ENCODE measurements at places on chromosomes 16 and 17.

DNA sequence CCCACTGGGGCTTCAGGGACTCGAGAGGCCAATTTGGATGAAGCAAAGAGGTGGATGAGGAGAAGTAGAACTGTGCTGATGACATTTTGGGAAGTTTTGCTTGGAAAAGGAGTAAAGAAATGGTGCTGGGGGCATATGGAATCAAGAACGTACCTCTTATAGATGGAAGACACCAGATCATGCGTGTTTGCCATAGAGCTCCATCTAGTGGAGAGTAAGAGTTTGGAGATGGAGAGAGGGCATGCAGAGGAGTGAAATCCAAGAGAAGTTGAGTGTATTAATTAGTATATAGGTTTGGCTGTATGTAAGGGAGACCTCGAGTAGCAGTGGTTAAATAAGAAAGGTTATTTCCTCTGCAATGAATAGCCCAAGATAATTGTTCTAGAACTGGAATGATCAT lies 56.0 kb downstream of the SHISA6 start:
- no peaks in the 10 kb centered on the region for H3K27me3 ChIP-seq
- no peak overlapping the region for H3K4me3 ChIP-seq
- no peak for DNase-seq
- no peaks in the 10 kb centered on the region for H3K4me1 ChIP-seq
- H3K36me3 ChIP-seq: no peaks in the 10 kb centered on the region

DNA sequence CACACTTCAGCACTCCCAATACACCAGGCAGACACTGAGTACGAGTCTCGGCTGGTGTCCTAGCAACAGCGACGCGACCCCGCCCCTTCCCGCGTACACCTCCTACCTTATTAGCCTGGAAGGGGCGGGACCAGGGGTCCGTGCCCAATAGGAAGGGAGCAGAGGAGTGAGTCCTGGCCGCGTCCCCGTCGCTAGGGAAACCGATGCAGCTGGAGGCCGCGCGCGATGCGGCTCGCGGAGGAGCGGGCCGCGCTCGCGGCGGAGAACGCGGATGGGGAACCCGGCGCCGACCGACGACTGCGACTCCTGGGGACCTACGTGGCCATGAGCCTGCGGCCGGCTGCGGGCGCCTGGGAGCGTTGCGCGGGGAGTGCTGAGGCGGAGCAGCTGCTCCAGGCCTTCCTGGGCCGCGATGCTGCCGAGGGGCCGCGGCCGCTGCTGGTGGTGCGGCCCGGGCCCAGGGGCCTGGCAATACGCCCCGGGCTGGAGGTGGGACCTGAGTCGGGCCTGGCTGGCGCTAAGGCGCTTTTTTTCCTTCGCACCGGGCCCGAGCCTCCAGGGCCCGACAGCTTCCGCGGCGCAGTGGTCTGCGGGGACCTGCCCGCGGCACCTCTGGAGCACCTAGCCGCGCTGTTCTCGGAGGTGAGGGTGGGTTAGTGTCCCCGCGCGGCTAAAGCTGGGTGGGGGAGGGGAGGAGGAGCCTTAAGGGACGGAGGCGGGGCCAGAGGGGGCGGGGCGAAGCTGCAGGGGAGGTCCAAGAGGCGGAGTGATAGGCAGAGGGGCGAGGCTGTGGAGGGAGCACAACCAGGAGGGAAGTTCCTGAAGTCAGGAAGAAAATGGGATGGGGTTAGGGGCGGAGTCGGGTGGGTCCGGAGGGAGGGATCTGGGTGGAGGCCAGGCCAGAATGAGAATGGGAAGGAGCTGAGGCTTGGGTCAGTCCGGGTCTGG lies at the start of gene DNAH9:
DNAH9 (plus strand) TSS at position 197 of the 948 bp plus-strand sequence; CDS start at position 226, 29 bp downstream.
- peak within 1 kb of the TSS; percentile 86 for H3K4me3 ChIP-seq
- no peaks in the 10 kb centered on the region for H3K36me3 ChIP-seq
- peak; percentile 100 for DNase-seq
- peak within 1 kb of the TSS; percentile 89 for H3K27ac ChIP-seq
- peaks cover 40% of the 10 kb centered on the region for H3K27me3 ChIP-seq

GRCh38 chr16:31397701-31398100 lies 4.6 kb downstream of the ITGAD start:
- H3K27ac ChIP-seq: no peak overlapping the region
- DNase-seq: no peak
- no peaks in the 10 kb centered on the region for H3K36me3 ChIP-seq
- no peaks in the 10 kb centered on the region for H3K4me1 ChIP-seq
- H3K27me3 ChIP-seq: no peaks in the 10 kb centered on the region

- no peaks in the 10 kb centered on the region for H3K4me1 ChIP-seq
- H3K36me3 ChIP-seq: no peaks in the 10 kb centered on the region
- no peak for DNase-seq
- H3K27ac ChIP-seq: no peak overlapping the region
Observed at GRCh38 chr17:27928587-27928986, 35.4 kb upstream of the LYRM9 start.

DNA sequence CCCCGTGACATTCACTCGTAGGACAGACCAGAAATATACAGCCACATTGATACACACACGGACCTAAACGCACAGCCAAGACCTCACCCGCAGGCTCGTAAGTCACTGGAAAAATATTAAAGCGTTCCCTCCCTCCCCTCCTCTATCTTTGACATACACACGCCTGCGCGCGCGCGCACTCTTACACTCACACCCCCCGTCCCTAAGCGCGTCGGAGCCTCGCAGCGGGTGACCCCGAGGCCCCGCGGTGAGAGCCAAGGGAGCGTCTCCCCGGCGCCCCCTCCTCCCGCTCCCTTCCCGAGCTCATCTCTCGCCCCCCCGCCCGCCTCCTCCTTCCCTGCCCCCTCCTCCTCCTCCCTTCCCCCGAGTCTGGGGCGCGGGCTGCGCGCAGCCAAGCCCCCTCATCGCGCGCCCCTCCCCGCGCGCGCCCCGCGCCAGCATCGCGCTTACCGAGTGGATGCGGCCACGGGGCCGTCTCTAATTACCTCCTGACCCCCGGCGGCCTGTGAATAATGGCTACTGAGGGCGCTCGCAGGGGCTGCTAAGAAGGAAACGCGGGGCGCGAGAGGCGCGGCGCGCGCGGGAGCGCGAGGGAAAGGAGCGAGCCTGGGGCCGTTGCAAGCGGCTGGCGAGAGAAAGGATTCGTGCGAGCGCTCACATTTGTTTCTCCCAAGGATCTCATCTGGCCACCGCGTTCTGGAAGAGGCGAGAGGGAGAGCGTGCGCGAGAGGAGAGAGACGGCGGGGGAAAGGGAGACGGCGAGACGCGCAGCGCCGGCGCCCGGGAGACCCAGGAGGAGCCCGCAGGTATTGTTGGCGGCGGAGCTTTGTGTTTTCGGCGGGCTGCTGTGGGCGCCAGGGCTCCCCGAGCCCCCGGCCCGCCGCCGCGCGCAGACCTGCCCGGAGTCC lies 42.4 kb downstream of the RAI1 start:
- peak overlapping the region; percentile 86 for H3K27ac ChIP-seq
- no peaks in the 10 kb centered on the region for H3K36me3 ChIP-seq
- H3K4me3 ChIP-seq: peak overlapping the region; percentile 85
- peak; percentile 88 for DNase-seq
- H3K4me1 ChIP-seq: peaks cover 8% of the 10 kb centered on the region

GRCh38 chr17:42270170-42270535 lies 6.0 kb downstream of the STAT5B start:
- H3K4me3 ChIP-seq: no peak overlapping the region
- H3K27me3 ChIP-seq: no peaks in the 10 kb centered on the region
- no peak for DNase-seq
- H3K36me3 ChIP-seq: no peaks in the 10 kb centered on the region

DNA sequence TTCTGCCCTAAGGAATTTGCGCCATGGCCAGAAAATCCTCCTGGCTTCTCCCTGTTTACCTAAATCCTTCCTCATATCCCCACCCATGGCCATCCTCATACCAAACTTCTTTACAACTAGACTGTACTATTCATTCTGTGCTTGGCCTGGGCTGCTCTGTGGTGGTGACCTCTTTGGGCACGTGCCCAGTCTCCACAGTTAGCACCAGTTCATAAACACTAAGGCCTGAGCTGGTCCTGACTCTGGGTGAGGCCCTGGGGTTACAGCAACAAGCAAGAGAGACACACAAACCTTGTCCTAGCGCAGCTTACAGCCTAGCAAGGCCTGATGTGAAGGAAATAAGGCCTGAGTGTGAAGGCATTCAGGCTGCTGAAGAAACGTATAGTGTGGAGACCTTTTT lies 3.1 kb upstream of the ATXN7L3 start:
- H3K36me3 ChIP-seq: peaks cover 19% of the 10 kb centered on the region
- H3K27me3 ChIP-seq: no peaks in the 10 kb centered on the region
- H3K4me3 ChIP-seq: no peak overlapping the region

DNA sequence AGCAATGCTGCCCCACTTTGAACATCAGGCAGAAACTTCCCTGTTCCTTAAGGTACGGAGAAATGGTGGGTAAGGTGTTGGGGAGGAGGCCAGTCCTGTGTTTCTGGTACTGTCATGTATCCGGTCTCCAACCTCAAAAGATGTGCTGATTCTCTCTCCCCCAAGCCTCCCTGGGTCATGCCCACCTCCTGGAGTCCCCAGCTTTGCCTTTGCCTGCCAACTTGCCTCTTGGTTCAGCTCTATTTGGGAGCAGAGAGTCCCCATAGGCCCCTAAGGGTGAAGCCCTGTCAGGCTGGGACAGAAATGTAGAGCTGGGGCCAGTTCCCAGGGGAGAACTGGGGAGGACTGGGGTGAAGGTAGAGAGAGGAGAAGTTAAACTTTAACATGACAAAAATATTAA lies 1.6 kb upstream of the TBX21 start:
- H3K27ac ChIP-seq: no peak overlapping the region
- DNase-seq: no peak
- H3K4me3 ChIP-seq: no peak overlapping the region
- peaks cover 70% of the 10 kb centered on the region for H3K27me3 ChIP-seq

DNA sequence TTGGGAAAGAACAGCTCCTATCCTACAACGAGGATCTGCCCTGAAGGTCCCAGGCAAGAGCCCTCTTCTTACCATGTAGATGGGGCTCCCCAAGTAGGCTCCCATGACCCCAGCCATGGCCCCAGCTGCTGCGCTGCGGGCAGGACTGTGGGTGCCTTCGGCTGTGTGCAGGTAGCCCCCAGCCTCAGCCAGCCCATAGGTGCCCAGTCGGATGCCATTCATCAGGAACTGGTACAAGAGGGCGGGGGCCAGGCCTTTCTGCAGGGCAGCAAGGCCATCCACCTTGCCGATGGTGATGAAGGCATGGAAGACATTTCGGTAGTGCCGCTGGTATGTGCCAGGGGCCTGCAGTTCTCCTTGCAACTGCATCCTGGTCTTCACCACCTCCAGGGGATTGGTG lies 839 bp downstream of the SLC25A35 start:
- peaks cover 9% of the 10 kb centered on the region for H3K4me1 ChIP-seq
- no peak for DNase-seq
- H3K27me3 ChIP-seq: no peaks in the 10 kb centered on the region
- H3K36me3 ChIP-seq: no peaks in the 10 kb centered on the region
- no peak overlapping the region for H3K27ac ChIP-seq

DNA sequence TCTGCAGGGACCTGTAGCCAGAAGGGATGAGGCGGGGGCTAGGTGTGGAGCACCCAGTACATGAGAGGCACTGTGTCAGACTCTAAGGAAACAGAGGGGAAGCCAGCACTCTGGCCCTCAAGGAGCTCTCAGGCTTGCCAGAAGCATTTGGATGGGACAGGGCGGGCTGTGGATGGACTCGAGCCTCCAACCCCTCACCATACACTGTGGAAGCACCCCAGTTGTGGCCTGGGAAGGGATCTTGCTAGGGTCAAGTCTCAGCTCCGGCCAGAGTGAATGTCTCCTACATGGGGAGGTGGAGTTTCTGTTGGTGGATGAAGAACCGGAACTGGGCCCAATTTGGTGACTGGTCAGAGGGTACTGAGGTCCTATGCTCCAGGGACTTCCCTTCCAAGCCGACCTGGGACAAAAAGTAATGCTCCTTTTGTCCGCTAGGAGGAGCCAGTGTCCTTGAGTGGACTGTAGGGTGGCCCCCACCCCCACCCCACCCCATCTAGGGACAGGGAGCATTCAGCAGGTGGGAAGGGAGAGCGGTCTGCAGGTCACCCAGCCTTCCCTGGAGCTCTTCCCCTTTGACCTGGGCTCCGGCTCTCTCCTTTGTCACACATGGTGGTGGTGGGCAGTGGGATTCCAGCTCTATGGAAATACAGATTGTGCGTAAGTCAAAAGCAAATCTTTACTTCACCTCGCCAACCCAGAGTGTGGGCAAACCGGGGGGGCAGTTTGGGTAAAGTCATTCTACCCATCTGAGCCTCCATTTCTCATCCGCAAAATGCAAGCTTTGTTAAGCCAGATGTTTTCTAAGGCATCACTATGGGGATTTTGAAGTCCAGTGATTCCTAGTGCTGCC lies 20.4 kb upstream of the PHB1 start:
- H3K27me3 ChIP-seq: peaks cover 21% of the 10 kb centered on the region
- H3K27ac ChIP-seq: no peak overlapping the region
- H3K36me3 ChIP-seq: no peaks in the 10 kb centered on the region
- no peak overlapping the region for H3K4me3 ChIP-seq

DNA sequence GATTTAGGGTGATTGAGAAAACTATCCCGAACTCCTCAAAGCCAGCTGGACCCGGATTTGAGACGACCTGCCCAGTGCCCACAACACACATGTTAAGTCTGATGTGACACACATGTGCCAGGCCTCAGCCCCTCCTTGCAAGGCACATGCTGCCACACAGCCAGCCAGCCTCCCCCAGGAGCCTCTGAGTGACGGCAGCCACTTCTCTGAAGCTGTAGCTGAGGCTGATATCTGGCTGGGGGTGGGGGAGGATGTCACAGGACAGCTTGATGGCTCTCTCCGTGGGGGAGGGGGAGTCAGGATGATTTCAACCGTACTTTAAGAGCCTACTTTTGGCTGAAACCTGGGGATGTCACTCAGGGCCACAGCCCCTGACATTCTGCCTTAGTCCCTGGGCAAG lies 40.9 kb downstream of the SRCIN1 start:
- H3K27me3 ChIP-seq: peaks cover 99% of the 10 kb centered on the region
- no peak overlapping the region for H3K27ac ChIP-seq
- DNase-seq: no peak
- peaks cover 4% of the 10 kb centered on the region for H3K4me1 ChIP-seq

DNA sequence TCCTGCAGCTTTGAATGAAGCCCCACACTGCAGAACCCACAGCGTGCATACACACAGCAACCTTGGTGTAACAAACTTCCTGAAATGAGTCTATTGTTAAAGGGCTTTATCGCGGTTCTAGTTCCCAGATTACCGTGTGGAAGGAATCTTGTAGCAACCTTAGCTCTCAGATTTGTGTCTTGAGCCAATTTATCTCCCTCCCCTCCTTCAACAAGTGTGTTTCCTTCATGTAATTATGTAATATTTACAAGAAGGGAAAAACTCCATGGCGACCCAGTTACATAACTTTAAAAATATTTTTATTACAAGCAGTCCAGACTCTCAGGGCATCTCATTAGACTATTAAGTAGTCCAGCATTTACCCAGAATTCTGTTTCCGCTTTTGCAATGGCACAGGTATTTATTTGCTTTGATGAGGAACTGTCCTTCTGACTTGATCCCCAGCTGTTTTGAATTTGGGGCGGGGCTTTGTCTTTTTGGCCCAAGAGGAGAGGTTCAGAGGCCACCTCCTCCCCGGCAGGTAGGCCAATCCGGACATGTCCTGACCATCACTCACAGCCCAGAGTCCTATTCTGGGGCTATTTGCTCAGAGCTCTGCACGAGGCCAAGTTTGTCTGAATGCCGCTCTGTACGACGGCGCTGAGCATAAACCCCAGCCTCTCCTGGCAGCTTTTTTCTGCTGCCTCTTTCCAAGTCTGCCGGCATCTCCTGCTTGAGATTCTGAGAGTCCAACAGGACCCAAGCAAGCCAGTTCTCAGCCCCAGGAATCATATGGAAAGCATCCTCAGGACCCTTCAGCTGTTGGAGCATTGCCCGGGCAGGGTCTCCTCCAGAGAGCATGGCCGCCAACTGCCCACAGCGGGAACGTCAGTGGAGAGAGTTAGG lies 35.6 kb downstream of the CLEC16A start:
- DNase-seq: peak; percentile 70
- H3K27ac ChIP-seq: no peak overlapping the region
- no peak overlapping the region for H3K4me3 ChIP-seq
- peaks cover 2% of the 10 kb centered on the region for H3K4me1 ChIP-seq

All from endodermal cell (in vitro differentiated cells).